ENCODE measurements at places on chromosomes 5 and 9.

DNA sequence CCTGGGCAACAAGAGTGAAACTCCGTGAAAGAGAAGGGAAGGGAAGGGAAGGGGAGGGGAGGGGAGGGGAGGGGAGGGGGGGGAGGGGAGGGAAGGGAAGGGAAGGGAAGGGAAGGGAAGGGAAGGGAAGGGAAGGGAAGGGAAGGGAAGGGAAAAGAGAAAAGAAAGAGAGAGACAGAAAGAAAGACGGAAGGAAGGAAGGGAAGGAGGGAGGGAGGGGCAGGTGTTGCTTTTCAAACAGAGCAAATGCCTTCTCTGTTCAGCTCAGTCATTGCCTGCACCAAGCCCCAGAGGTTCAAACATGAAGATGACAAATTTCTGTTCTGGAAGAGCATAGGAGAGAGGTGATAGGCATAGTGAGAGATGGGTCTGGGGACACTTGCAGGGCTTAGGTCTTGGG is 330.0 kb downstream of the DRD1 start:
- DNase-seq = no peak

- DNase-seq = no peak
Measured at GRCh38 chr5:22835686-22836085, 17.5 kb downstream of the CDH12 start.

DNA sequence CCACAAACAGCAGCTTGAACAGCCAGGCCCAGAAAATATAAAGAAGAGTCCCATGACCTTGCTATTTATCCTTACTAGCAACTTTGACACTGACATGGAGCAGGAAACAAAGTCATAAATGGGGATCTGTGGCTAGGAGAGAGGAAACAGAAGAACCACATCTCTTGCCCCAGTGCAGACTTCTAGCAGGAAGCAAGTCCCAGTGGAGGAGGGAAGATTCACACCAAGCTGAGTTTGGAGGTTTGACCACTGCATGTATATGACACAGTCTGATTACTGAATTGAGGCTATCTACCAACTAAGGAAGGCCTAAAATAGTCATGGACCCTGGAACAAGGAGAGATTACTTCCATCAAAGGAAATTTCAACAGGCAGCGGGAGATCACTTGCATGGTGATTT is 51.4 kb downstream of the CDH6 start:
- DNase-seq = no peak

GRCh38 chr9:100637787-100638186 is 59.9 kb downstream of the CAVIN4 start:
- no peak for DNase-seq

- DNase-seq = no peak
Measured at GRCh38 chr5:55554585-55555202, 19.9 kb upstream of the PLPP1 start.

DNA sequence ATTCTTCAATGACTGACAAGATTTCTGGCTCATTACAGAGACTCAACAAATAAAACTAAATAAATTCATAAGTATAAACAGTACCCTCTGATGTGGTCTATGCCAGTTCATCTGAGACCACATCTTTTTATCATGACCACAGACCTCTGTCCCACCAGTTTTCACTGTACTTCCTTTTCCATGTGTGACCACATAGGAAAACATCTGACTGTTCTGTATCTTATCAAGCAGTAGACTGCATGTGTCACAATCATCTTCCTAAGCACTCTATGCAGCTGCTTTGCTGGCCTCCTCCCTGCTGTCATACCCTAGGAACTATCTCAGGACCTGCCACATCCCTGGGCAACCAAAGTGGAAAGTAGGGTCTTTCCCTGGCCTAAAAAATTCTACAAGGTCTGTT is 205.0 kb upstream of the ZNF462 start:
- DNase-seq = no peak

DNA sequence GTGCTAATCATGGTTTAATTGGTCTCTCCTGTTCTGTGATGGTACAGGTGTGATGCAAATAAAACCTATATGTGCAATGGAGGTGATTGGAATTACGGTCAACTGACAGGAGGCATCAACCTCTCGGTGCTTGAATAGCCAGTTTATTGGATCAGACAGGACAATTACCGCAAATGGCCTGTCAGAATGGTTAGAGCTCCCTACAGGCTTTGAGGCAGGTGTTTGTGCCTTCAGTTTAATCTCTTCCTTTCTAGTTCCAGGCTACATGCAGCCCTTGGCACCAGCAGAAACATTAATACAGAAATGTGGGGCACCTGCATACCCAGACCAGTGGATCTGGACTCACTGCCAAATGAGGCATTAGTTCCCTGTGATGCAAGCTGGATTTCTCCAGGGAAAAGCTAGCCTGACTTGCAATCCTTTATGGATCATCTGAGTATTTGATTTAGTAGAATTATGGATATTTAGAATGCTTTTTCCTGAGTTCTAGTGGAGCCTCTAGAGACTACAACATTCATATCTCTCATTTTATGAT is 128.6 kb downstream of the MAT2B start:
- DNase-seq = no peak

DNA sequence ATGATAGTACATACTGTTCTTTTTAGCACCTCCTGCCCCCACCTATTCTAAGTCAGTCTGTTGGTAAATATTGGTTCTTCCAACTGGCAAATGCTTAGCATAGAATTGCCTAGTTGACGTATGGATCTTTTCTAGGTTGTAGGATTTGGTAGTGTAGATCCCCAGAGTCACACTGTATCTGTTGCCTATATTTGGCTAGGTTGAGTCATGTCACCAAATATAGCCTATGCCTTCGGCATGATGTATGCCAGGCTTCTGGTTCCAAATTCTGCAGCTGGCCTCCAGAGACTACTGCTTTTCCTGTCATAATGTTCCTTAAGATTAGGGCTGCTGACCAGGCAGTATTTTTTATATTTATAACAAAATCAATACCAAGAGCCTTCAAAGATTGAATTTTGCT is 38.2 kb downstream of the CPEB4 start:
- DNase-seq = no peak

- no peak for DNase-seq
Measured at GRCh38 chr9:94584555-94584954, 9.1 kb downstream of the FBP2 start.

DNA sequence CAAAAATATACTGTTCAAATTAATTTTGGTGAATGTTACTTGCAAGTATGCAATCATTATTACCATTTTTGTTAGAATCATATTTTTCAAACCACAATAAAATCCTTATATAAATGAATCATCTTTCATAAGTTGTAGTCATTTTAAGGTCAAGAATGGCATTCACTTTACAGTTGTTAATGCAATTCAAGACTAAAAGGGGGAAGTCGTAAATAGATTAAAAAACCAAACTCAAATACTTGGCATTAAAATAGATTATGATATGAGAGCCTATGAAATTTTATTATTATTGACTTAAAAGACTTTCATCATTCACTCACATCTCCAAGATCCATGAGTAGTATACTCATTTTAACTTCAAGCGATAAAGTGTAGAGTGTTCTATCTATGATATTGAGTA is 11.6 kb downstream of the CDH9 start:
- DNase-seq = no peak

GRCh38 chr5:78600687-78601414 is 47.7 kb downstream of the LHFPL2 start:
- DNase-seq = no peak

- DNase-seq = no peak
Measured at GRCh38 chr9:131886826-131887225, 146.9 kb upstream of the RAPGEF1 start.

DNA sequence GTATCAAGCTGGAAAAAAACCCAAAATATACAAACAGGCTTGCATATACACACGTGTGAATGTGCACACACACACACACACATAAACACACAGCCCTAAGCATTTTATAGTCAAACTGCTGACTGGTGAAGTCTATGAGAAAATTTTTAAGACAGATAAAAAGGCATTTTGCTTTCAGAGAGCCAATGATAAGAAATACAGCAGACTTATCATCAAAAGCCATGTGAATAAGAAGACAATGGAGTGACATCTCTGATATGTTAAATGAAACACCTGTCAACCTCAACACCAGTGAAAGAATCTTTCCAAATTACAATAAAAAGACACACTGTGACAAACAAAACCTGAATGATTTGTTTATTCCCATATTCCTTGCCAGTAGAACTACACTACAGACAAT is 233.3 kb downstream of the CDH9 start:
- no peak for DNase-seq

GRCh38 chr5:87051502-87052113 is 216.1 kb upstream of the RASA1 start:
- DNase-seq = no peak

GRCh38 chr5:178364326-178364675 is 131.7 kb upstream of the PHYKPL start:
- DNase-seq = no peak

DNA sequence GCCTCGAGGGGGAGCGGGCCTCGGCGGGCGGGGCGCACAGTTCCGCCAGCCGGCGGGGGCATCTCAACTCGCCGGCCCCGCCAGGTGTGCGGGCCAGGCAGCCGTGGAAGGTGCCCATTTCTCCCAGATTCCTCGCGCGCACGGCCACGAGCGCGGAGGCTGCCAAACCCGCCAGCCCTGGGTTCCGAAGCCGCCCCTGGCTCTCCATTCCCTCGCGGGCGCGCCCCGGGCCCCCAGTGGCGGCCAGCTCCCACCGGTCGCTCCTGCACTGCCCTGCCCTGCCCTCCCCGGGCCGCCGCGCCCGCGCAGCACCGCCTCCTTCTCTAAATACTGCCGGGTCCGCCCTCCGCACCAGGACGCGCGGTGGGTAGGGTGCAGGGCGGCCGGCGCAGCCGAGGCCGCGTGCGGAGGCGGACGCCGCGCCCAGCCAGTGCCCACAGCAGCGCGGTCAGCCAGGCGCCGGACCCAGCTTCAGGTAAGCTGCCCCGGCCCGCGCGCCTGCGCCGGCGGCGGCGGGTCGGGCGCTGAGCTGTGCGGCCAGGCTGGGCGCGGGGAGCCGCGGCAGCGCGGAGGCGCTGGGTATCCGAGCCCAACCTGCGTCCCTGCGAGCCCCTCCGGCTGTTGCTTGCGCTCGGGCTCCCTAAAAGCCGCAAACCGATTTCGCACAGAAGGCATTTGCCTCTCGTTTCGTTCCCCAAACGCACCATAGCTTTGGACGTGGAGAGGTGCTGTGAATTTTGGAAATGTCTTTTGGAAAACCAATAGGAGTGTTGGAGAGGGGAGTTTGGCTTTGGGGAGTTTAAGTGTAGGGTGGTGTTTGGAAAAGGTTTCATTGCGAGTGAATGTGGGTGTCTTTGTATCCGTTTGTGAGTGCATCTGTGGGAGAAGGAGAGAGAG is at the start of gene TMEM171:
TSS of gene TMEM171 (plus strand) at position 354 of the 897 bp plus-strand sequence. CDS start 2,799 bp downstream, outside the sequence.
- DNase-seq = no peak

DNA sequence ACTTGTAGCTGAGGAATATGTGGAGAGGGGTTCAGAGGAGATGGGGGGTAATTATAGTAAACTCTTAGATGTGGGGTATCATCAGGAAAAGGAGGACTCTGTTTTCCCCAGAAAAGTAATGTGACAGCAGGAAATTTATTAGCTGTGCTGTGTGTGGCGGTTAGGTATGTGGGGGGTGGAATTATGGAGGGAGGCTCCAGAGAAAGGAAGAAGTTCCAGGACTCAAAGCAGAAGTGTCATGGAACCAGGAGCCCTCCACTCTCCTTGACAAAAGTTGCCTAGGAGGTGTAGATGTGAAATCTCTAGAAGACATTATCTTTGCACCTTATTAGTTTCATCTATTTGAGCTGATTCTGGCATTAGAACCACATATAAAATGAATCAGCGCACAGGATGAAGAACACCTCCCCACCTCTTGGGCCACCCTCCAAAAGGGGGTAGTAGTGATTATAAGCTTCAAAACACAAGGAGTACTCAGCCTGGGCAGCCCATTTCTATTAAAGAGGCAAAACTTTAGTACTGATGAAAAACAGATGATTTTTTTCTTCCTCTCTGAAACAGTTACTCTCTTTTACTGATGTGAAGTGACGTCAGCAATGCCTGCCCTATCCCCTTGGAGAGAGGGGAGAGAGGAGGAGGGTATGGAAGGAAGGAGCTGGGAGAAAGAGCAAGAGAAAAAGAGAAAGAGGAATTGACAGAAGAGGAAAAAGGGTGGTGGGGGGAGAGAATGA is 18.2 kb downstream of the NR2F1 start:
- no peak for DNase-seq
